LoVo (cell line): ENCODE measurements at places on chromosomes 7 and 10.

DNA sequence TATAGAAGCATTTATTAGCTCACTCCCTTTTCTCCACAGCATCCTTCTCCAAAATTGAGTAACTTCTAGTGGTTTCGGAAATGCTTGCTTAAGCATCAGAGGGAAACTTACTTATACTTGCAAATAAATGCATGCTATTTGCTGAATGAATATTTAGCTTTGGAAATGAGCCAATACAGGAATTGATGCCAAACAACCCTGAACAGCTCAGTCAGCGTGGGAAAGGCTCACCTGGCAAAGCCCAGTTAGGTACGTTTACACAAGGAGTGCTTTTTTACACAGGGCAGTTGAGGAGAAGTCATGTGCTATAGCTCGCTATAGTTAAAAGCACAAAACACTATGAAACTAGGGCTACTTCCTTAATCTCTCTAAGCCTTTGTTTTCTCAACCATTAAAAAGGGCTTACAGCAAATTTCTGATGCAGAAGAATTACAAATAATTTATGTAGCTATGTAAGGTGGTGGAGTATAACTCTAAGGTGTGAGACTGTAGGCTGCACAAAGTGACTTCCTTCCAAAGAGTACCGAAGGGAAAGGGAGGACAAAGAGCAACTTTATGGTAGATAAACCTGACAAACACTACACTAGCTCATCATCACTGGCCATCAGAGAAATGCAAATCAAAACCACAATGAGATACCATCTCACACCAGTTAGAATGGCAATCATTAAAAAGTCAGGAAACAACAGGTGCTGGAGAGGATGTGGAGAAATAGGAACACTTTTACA lies 498.2 kb downstream of the PHTF2 start:
- no peak for DNase-seq

DNA sequence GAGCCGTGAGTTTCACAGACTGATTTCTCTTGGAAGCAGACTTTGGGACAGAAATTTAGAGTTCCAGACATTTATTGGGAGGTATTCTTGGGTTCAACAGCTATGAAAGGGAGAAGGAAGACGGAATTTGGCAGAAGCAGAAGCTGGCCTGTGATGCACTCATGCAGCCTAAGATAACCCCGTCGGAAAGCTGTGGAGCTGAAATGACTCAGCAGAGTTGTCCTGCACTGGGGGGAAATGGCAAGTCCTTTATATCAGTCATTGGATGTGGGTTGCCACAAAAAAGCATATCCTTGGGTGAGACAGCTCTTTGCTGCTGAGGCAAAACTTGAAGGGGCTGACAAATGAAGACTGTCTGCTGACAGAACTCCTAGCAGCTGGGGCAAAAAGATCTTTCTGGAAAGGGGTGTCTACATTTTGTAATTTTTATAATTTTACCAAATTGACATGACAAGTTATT lies 11.5 kb upstream of the MICU1 start:
- no peak for DNase-seq

GRCh38 chr10:96831200-96831866 lies 765 bp upstream of the LCOR start:
- DNase-seq: no peak

DNA sequence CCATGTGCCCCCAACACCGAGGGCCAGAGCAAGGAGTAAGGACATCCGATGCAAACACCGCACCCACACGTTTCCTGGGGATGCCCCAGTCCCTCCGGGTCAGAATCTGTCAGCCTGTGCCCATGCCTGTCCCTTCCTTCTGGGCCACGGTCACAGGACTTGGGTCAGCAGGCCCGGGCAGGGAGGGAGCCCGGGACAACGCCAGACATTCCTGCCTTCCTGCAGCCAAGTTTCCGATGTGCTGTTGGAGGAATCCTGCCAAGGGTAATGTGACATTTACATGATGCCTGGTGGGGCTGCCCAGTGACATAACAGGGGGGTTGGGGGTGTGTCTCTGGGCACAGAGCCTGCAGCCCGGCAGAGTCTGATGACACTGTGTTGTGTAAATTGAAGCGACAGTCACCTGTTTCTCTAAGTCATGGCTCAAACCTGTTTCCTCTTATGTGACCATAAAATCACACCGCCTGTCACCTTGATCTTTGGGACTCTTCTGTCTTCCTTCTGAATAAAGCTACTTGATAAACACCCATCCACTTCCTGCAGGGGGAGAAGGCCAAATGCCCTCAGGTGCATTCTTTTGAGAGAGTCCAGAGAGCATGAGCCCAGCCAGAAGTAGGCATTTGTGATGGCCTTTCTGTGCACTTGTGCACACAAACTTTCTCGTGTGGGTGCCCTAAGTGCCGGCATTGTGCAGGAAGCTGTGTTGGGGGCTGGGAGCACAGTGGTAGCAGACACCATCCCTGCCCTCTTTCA lies 175.3 kb upstream of the RHEB start:
- DNase-seq: peak; percentile 39

DNA sequence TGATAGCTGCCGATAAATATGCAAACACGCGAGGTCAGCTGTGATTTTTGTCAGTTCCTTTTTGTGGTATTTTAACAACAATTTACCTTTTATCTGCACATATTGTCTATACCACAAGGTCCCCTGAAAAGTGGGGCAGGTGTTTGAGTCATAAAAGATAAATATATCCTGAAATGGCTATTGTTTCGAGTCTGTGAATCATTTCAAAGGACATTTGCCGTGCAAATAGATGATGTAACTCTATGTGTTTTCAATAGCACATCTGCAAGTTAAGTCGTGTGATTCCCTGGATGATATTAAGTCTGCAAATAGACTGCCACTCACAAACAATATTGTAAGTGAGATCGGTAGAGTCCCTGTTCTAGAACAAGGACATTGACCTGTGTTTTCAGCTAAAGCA lies 193.0 kb upstream of the PITRM1 start:
- DNase-seq: peak; percentile 56

- peak; percentile 14 for DNase-seq
These were observed at the start of gene JAZF1 for GRCh38 chr7:28180364-28181147. Gene JAZF1 (minus strand): TSS chr7:28180795.

DNA sequence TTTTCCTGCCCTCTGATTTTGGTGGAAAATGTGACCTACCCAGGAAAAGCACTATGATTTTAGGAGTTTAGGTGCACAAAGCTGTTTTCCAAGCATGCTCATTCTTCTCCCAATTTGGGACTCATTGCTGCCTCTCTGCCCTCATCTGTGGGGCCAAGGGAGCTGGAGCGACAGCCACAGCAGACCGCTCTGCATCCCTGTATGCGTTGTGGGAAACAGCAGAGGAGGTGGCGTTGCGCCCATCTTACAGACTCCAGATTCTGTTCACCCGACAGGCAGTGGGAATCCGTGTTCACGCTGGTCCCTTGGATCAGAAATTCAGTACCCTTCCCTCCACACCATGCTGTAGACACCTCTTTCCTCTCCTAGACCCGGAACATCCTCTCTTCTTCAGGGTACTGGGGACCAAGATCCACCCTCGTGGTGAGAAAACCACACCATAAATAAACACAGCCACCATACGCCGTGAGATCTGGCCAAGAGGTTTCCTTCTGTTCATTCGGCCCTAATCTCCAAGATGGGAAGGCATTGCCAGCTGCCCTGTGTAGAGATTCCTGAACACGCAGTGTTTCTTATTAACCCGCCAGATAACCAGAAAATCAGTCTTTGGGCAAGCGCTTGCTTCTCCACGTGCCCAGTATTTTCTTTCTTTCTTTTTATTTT lies 87.9 kb downstream of the CUX1 start:
- no peak for DNase-seq

DNA sequence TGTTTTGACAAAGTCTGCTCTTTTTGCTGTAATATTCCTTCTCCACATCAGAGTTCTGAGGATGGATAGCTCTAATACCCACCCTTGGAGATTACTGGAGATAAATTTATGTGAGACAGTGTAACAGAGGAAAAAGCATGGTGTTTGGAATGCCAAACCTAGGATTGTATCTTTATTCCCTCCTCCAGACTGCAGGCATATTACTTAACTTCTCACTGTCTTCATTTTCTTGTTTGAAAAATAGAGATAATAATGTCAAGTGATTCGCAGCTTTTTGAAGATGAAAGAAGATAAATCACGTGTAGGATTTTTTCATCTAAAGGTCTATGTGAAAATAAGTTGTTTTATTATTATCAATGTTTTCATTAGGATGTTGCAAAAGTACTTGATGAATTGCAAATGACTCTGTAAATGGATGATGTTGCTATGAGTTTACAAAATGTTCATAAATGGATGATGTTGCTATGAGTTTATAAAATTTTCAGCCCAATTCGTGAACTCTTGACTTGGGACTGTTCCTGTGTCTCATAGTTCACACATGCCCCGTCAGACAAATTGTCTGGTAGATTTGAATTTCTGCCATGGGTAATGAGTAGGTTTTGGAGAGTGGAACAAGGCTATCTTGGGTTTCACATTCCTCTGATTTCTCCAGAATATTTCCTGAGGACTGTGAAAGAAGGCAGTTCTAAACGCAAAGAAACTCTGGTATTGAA lies 113.1 kb upstream of the IGFBP3 start:
- no peak for DNase-seq

DNA sequence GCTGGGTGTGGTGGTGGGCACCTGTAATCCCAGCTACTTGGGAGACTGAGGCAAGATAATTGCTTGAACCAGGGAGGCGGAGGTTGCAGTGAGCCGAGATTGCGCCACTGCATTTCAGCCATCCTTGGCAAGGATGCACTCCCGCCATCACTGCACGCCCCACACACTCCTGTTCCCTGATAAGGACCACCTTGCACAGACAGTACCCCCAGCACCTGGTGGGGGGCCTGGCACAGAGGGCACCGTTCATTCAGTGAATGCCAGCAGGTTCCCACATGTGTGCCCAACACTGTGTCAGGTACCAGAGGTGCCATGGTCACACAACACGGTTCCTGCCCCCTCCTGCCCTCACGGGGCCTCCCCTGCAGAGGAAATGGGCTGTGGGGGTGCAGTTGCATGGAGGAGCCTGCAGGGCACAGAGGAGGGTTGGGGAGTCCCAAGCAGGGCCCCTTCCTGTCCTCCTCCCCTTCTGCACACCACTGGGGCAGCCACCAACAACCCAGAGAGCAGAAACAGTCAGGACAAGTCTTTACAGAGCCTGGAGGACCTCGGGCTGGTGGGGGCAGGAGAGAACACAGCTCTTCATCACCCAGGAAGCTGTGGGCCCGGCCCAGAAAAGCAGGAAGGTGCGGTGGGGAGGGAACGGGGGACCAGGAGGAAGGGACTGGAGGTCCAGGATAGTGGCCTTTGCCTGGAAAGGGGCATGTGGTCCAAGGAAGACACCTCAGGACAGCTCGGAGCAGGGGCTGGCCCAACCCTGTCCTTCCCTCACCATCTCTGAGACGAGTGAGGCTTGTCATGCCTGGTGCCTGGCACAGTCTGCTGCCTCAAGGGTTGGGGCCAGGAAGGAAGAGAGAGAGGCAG lies 7.1 kb downstream of the CRYGN start:
- no peak for DNase-seq

GRCh38 chr7:104444017-104444416 lies 115.6 kb downstream of the LHFPL3 start:
- DNase-seq: no peak

GRCh38 chr10:80599424-80599847 lies 61.7 kb downstream of the SH2D4B start:
- peak; percentile 6 for DNase-seq

DNA sequence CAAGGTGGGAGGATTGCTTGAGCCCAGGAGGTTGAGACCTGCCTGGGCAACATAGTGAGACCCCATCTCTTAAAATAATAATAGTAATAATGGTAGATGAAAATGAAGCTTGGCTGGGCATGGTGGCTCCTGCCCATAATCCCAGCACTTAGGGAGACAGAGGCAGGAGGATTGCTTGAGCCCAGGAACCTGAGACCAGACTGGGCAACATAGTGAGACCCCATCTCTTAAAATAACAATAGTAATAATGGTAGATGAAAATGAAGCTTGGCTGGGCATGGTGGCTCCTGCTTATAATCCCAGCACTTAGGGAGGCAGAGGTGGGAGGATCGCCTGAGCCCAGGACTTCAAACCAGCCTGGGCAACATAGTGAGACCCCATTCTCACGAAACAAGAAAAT lies 49.5 kb upstream of the LMTK2 start:
- DNase-seq: no peak

DNA sequence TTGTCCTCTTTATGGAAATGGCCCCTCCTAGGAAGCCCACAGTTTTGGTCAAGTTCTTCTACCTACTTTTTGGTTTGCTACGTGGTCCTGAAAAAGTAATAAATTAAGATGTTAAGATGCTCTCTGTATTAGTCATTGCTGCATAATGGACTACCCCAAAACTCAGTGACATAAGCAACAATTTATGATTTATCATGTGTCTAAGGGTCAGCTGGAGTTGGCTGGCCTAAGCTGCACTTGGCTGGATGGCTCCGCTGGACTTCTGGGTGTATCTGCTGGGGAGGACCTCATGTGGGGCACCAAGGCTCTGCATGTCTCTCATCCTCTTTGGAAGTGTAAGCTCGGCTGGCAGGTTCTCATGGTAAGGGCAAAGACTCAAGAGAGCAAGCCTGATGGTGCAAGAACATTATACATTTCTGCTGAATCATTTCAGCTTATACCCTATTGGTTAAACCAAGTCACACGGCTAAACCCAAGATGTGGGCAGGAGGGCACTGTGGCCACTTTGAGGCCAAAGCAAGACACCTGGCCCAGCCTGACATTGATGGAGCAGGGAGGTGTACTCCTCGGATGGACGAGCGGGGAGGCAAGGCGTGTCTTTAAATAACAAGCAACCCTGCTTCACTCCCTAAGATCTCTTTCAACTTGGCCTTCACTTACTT lies 47.7 kb downstream of the TBXAS1 start:
- no peak for DNase-seq

DNA sequence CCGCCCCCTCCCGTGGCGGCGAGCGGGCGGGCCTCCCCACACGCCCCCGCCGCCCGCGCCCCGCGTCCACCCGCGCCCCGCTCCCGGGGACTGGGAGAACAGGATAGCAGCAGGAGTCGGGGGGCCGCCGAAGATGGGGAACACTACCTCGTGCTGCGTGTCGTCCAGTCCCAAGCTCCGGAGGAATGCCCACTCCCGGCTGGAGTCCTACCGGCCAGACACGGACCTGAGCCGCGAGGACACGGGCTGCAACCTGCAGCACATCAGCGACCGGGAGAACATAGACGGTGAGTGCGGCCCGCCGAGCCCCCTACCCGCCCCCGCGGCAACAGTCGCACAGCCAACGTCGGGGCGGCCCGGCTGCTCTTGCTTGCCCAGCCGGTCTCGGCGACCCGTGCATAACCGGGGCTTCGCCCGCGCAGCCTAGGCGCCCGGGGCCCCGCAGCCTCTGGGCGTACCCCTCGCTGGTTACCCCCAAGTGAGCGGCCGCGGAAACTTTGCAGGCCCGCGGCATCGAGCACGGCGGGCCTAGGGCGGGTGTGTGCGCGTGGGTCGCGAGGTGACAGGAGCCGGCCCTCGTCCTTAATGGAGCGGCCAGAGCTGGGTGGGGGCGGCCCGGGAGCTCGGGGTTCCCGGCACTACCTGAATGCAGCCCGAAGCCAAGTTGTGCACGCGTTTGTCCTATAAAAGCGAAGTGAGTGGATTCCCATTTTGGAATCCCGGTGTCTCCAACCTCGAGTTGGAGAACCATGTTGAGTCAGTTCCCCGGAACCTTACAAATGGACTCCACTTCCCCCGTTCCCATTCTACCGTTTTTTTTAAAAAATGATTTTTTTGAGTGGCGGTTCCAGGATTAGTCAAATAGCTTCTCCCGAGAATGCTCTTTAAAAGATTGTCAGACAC lies 863 bp downstream of the CCNY start:
- DNase-seq: no peak

- no peak for DNase-seq
These were observed 8.8 kb downstream of the BAG3 start for GRCh38 chr10:119659951-119660350.

GRCh38 chr7:99489235-99489634 lies 10.8 kb downstream of the ZNF394 start:
- no peak for DNase-seq

GRCh38 chr7:116938678-116939077 lies 14.6 kb upstream of the ST7 start:
- DNase-seq: no peak
